ENCODE measurements at places on chromosomes 2 and 18.

GRCh38 chr2:237210763-237211162, 125.1 kb downstream of the COPS8 start:
- DNase-seq, result no peak

- peak; percentile 18 for DNase-seq
Observed at GRCh38 chr2:43831543-43832294, 6.9 kb downstream of the ABCG5 start.

DNA sequence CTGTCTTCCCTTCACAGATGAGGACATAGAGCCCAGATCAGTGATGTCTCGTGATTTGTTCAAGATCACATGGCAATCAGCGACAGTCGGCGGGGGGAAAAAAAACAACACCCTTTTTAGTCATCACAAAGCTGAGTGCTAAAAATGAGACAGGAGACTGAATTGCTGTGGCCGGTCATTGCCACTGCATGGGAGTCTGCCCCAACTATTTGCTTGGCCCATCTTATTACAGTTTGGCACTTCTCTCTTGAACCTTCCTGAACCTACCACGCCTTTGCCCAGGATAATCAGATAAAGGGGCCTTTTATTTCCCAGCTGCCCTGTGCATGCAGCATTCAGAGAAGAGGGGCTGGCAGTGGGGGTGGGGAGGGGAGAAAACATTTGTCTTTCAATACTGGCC, 42.7 kb downstream of the SETBP1 start:
- DNase-seq, result no peak

DNA sequence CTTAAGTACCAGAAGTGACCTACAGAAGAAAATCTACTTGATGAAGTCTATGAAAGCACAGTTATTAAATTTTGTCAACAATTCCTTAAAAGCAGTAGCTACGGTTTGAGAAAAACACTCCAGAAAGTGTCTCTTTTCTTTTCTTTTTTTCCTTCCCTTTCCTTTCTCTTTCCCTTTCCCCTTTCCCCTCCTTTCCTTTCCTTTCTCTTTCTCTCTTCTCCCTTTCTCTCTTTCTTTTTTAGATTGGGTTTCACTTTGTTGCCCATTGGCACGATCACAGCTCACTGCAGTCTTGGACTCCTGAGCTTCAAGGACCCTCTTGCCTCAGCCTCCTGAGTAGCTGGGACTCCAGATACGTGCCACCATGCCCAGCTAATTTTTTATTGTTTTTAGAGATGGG, 2.6 kb upstream of the ALMS1 start:
- DNase-seq, result no peak

GRCh38 chr2:216495656-216496055, 3.0 kb upstream of the RPL37A start:
- DNase-seq, result no peak

- no peak for DNase-seq
Observed at GRCh38 chr2:150552041-150552820, 64.8 kb upstream of the RND3 start.

GRCh38 chr2:40937284-40937683, 485.4 kb upstream of the SLC8A1 start:
- DNase-seq, result no peak

DNA sequence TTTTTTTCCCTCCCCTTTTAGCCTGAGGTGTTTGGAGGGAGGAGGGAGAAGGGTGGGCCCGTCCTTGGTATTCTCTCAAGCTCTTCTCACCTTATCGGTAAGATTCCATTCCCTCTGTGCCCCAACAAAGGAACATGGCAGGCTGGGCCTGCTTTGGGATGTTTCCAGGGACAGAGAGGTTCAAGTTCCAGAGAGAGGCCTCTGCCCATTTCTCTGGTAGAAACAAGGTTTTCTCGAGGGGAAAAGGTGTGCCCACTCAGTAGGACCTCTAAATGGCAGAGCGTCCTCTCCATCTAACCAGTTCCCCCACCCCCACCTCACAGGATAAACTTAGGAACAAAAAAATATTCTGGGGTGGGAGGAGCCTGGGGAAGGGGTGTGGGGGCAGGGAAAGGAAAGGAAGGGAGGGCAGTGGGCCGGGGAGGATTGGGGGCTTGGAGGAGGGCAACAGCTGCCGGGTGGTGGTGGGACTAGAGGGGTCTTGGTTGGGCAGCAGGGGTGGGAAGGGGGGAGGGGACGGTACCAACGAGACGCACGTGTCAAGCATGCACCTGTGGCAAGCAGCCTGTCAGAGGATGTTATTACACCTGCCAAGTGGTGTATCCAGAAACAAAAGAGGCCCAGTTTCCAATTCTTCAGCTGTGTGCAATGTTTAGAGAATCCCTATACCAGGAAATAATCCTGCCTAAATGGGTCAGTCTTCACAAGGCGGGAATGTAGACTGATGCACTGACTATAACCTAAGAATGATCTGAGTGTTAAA, 2.1 kb downstream of the PCBP1 start:
- peak; percentile 39 for DNase-seq

GRCh38 chr2:120642646-120643045, 93.0 kb upstream of the GLI2 start:
- DNase-seq, result no peak

GRCh38 chr2:68023904-68024303, 38.9 kb downstream of the C1D start:
- DNase-seq, result no peak

GRCh38 chr2:109432421-109432820, 181.3 kb downstream of the SEPTIN10 start:
- no peak for DNase-seq

DNA sequence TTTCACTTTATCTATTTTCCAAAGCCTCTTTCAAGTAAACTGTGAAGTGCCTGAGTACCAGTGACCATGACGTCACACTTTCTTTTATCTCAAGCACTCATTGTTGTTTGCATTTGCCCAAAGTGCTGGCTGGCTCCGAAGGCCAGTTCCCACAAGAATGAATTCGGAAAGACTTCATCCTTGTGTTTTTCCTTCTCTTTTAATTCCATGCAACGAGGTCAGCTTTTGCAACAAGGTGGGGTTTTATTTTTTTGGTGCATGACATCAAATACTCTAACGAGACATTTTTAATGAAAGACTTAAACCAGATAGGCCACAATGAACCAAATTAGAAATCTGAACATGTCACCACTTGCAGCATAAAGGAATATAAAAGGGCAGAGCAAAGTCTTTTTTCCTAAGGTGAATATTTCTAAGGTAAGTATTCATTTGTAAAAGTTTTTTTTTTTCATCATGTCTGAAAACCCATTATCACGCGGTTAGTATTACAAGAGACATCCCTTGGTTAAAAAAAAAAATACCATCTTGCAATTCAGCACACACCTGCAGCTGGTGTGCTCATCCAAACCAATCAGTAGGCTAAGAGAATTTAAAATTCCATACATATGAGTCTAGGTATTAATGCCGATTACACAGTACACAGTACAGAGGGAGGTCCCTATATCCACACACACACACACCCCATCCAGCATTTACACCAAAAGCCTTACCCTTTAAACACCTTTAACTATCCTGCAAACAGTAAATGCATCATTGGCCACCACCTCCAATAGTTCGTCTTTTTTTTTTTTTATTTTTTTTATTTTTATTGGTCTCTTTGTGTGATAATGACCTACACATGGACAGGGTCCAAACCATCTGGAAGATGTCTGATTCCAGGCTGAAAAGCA, 2.3 kb downstream of the ARL4C start:
- peak; percentile 76 for DNase-seq

- no peak for DNase-seq
Observed at GRCh38 chr2:132581991-132582738, 87.8 kb downstream of the LYPD1 start.

DNA sequence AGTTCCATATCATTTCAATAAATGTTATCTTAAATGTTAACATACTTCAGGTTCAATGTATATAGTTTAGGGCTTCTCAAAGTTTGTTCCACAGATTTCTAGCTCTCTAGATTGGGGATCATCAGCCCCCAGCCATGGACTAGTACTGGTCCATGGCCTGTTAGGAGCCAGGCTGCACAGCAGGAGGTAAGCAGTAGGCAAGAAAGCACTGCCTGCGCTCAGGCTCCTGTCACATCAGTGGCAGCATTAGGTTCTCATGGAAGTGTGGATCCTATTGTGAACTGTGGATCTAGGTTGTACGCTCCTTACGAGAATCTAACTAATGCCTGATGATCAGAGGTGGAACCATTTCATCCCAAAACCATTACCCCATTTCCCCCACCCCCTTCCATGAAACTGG, 531.1 kb downstream of the PARD3B start:
- no peak for DNase-seq

DNA sequence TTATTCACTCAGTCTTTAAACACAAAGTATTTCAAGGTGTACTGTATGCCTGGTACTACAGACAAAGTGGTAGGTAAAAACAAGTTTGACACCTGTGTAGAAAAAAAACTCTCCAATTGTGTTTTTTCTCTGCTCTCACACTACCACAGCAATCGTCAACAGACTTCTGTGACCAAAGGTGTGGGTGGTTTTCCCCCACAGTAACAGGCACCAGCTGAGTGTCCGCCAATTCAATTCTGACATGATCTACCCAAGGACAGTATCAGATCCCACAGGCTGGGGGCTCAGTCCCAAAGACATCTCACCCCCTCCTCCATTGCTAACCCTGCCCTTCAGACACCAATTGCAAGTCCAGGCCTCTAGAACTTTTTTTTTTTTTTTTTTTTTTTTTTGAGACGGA, 71.2 kb downstream of the CD226 start:
- DNase-seq, result no peak

DNA sequence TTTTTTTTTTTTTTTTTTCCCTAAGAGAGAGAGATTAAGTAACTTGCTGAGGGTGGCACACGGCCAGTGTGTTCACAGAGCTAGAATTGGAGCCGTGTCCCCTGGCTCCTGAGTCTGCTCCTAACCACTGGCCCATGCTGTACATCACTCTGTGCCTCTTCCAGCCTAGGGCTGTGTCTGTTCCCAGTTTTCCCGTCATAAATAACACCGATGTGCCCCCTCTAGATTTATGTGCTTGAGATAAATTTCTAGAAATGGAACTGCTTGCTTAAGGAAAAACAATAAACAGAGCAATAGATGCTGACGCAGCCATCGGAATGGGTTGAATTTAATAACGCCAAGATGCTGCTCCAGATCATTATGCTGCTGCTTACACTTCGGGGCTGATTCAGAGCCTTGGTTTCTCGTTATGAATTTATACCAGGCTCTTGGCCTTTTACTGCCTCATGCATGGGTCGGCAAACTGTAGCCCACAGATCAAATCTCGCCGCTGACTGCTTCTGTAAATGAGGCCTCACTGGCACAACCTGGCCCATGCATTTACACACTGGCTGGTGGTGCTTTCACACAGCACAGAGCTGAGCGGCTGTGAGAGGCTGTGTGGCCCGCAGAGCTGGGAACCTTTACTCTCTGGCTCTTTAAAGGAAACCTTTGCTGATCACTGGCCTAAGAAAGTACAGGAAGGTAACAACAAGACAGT, 58.1 kb downstream of the NDUFA10 start:
- no peak for DNase-seq

DNA sequence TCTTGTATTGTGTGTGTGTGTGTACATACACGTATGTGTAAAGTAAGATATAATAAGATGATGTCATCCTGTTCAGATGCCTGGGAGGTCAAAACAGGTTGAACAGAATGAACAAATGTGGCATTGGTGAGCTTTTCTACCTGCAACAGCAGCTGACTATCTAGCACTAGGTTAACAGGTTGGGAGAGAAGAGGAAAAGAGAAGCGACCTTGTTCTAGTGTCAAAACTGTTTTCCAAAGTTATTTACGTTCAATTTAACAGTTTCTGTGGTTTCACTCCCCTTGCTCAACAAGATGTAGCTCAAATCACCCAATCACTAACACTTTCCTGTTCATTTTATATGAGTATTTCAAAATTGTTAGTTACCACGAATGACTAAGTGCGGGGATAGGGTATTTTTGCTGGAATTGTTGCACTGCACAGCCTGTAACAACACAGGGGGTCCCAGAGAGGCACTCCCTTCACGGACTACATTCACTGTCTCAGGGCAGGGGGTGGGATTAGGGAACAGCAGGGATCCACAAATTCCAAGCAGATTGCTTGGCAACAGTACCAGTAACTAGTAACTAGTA, 67.5 kb upstream of the DTNB start:
- DNase-seq, result peak; percentile 8

DNA sequence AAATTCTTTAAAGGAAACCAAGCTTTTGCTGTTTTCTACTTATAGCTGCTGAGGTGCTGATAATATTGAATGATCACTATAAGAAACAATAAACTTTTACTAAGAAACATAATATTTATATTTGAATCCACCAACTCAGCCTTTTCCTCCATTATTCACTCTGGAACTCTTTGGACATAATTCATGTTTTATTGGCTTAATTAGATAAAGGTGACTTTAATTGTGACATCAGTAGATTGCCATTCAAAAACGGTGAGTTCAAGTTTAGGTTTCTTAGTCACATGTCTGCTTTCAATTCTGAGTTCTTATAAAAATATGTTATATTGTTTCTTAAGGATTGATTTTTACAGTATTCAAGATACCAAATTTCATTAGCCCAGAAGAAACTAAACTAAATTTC, 24.0 kb downstream of the CCDC85A start:
- no peak for DNase-seq

- no peak for DNase-seq
Observed at GRCh38 chr18:9336827-9337226, 2.3 kb downstream of the TWSG1 start.

DNA sequence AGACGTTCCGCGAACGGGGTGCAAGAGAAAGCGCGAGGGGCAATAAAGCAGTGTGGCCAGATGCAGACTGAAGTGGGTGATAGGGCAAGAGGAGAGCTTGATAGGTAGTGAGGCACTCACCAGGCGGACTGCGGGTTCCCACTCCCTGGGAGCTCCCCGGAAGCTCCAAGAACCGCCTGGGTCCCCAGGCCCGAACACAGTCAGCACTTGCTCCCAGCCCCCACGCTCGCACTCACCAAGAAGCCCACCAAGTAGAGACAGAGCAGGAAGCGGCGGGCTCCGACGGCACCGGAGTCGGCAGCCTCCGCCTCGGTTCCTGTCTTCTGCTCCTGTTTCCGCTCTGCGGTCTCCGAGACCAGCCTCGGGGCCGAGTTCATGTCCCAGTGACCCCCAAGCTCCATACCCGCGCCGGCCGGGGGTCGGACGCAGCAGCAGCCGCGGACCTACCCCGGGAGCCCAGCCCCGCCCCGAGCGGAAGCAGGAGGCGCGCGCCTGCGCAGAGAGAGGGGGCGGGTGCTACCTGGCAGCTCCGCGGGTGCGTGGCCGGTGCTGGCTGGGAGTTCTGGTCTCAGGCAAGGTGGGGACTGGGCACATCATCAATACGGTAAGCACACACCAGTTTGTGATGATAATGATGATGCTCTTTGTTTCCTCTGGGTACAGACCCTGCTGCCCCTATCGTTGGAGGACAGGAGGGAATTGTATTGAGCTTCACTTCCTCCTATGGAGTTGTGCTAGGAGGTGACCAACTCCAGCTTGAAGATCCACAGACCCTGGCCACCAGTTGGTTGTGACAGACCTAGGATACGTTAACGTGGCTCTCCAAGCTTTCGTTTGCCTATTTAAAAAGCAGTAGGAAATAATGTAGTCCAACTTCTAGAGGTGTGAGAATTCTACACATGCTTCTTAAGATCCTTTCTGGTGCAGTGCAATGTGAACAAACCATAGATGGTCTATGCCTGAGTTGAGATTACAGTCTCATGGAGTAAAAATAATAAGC, 25.1 kb upstream of the TMEM182 start:
- DNase-seq, result peak; percentile 81

- DNase-seq, result peak; percentile 82
Observed at GRCh38 chr2:190126798-190127197, 64.3 kb upstream of the MSTN start.

GRCh38 chr2:73998933-73999332, 14.2 kb downstream of the TET3 start:
- no peak for DNase-seq

Data from lung (tissue), 17 donors.